Endothelial cell of umbilical vein (primary cell): ENCODE measurements at places on chromosomes 2 and 18. TPM values are rescaled to one million over a fixed set of nuclear protein-coding genes. Genes with fewer than 3 reads are reported as not detected.
A peak's percentile ranks its signal among the peaks of the same experiment; 100 is the strongest.

DNA sequence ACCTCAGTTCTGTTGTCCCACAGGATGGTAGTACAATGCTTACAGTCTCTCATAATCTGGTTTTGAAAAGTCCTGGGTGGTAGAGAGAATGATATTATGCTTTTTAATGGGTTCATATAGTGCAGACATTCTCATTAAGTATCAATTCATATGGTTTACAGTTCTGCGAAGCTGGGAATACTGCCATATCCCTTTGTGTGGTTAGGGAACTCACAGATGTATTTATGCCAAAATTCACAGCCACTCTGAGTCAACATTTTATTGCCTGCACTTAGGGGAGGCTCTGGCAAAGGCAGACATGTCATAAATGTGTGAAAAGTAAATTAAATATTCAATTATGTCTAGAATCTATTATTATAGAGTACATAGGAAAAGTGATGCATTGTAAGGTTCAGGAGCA lies 808.2 kb downstream of the SUCLG1 start:
- no peak for DNase-seq

DNA sequence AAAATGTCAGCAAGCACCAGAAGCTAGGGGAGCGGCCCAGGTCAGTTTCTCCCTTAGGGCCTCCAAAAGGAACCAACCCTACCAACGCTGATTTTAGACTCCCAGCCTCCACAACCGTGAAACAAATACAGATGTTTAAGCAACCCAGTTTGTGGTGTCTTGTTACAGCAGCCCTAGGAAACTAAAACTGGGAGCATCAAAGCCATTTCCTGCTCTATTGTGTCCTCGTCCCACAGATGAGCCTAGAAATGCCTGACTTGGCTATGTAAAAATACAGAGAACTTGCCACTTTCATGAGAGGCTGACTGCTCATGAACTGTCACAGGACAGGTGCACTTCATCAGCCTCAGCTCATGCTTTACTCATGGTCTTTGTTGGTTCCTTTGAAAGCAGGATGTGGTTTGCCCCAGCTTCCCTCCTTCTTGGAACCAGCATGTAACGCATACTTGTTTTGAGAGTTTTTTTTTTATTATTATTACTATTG lies 97.6 kb upstream of the SLC39A10 start:
- no peak for DNase-seq

DNA sequence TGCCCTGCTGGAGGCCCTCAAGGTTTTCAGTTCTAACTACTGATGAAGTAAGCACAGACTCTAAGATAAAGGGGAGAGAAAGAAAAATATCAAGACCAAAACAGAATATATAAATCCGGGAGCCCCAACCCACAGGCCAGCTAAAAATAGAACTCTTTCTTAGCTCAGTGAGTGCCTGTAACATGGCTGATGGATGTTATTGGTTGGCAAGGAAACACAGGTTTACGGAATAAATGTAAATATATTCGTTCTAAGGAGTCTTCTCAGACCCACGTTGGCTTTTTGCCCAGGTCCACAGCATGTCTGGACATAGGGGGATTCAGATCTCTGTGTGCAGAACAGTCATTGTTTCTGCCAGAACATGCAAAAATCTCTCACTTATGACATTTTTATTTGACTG lies 139.0 kb upstream of the SERPINE2 start:
- no peak for DNase-seq

DNA sequence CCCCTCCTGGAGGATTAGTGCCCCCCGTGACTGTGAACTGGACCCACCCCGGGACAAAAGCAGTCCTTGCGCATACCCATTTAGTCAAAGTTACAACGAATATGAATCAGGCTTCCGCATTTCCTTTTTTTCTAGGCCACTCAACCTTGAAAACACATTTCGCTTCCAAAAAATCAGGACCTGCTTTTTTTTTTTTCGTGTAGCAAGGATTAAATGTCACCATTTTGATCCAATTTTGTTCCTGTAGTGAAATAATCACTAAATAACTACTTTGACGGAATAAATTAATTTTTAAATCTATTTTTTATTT lies 464 bp upstream of the FTCDNL1 start:
- no peak for DNase-seq

DNA sequence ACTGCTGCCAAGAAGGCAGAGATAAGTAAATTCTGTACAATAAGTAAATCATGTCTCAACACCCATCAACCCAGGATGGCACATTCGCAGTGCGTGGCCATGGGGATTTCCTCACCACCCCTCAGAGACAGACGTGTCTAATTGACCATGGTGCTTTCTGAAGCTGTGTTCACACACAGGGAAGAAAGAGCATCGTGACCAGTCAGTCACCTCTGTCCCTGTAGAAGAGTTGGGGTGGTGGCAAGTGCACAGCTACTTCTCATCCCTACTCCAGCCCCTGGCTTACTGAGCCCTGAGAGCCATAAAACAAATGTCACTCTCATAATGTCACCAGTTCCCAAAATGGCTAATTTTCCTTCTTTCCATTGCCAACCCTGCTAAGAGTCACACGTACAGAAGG lies 31.3 kb upstream of the MLPH start:
- no peak for DNase-seq

GRCh38 chr18:55582325-55582724 lies 5.7 kb downstream of the TCF4 start:
- no peak for DNase-seq

DNA sequence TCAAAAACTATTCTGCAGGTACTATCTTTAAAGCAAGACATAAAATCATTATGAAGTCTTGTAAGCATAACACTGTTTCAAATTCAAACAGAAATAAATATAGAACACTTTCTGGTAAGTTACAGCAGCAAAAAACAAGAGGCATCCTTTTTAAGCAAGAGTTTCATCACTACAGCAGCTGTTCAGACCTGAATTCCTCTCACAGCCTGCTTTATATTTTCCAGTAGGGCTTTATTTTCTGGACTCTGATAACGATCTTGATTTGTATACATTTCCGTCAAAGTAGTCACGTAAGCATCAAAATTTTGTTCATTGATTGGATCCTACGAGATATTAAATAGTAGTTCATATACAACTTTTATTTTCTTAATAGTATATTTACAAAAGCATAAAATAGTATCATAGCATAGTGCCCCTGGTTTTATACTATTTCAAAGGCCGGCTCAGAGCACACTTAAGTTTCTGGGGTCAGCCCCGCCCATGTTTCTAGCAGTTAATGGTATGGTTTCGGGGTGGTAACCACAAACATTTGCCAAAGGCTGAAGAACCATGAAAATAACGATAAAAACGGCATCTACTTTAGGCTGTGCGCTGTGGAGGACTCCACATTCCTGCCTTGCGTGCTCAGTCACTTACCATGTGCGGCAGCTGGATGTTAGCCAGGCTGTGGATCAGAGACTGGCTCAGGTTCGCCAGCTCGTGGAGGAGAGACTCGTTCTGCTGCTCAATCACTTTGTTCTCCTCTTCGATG lies 47.5 kb upstream of the PXDN start:
- no peak for DNase-seq

DNA sequence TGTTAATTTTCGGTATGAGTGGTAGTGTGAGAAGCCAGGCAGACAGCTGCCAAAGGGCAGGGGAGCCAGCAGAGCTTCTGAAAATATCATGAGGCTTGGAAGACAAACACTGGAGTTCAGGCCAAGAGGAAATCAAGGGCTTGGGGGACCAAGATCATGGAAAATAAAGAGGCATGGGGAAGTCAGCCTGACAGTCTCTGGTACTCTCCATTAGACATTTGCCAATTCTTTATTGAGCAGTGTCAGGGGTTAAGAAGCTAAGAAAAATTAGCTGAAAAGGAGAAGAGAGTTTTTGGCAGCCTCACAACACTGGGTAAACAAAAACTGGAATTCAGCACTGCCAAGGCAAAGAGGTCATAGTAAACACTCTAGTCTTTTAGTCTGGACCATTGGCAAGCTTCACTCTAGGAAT lies 612.7 kb downstream of the EPHA4 start:
- DNase-seq = peak; percentile 5

- DNase-seq = no peak
Measured at GRCh38 chr18:46301571-46301970, 197.4 kb downstream of the HAUS1 start.

- no peak for DNase-seq
Measured at GRCh38 chr2:224958873-224959272, 83.4 kb downstream of the DOCK10 start.

DNA sequence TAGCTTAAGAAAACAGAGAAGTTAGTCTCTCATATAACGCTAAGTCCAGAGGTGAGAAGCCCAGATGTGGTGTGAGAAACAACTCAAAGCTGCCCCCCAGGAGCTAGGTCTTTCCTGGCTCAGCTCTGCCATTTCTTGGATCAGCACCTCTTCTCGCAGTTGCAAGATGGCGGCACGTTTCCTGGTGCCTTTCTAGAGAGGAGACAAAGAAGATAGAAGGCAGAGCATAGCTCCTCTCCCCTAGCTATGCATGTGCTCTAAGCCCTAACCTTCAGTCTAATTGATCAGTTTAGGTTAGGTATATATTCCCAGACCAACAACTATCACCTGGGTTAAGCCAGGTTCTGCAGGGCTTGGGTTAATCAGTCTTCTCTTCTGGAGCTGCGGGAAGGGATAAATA lies 119.5 kb upstream of the RAB12 start:
- no peak for DNase-seq

- DNase-seq = no peak
Measured at GRCh38 chr2:114714313-114714712, 271.9 kb downstream of the DPP10 start.

DNA sequence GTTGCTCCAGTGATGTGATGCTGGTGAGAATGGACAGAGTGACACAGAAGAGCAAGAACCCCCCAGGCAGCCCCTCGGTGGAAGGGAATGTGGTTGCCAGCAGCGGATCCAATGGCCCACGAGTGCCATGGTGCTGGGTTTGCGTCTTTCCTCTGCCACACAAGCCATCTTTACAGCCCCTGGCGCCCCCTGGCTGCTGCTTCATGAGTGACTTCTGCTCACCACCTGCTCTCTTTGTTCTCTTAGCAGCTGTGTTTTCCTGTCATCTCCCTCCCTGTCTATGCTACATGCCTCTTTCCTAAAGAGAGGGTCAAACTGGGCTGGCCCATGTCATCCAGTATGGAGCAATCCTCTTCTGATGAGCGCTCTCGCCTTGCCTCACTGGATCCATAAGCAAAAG lies 300.0 kb upstream of the SMIM21 start:
- no peak for DNase-seq

GRCh38 chr2:18119883-18120282 lies 241.4 kb downstream of the KCNS3 start:
- no peak for DNase-seq

DNA sequence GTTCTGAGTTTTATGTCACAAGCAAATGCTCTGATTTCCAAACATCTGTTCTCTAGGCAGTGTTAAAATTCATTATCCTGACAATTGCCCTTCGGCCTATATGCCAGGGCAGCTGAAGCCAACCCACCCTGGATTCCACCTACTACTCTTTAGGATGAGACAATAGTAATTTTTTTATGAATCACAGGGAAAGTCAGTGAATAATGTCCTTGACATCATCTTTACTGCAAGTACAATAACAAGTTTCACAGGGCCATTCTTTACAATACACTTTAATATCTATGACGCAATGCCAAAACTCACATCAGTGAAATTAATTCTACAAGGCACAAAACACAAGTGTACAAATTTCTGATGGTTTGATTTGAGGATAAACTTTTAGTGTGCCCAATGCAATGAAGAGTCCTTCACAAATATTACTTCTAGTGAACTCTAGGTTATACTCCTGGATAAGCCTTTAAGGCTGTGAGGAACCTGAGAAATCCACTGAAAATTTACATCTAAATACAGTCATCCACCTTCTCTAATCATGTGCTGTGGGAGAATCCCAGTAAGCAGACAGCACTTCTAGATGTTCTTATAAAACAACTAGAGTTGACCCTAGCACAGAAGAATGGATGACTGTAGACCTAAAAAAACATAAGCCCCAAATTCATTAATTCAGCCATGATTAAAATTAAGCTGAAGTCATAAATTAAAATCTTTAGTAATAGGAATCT lies 77.3 kb upstream of the CTLA4 start:
- DNase-seq = peak; percentile 78

- no peak for DNase-seq
Measured at GRCh38 chr18:13481820-13482617, 244.3 kb downstream of the FAM210A start.

- peak; percentile 14 for DNase-seq
Measured at GRCh38 chr2:39871291-39871761, 92.3 kb upstream of the THUMPD2 start.

DNA sequence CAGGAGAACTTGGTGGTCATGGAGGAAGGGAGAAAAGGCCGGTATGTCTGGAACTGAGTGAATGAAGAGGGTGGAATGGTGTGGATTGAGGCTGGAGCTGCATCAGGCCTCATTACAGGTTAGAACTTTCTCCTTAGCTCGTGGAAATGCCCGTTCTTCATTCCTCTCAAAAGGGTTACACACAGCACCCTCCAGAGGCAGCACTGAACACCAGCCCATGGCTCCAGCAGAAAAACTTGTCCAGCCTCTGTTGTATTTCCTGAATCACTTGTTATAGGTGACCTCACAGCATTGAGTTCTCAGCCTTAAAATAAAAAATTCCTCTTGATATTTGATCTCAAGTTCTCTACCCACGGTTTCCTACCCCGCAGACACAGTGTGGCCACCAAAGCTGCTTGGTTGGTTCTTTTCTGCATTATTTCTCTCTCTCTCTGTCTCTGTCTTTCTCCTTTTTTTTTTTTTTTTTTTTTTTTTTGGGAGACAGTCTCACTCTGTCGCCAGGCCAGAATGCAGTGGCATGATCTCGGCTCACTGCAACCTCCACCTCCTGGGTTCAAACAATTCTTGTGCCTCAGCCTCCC lies 89.6 kb downstream of the ITGB1BP1 start:
- peak; percentile 84 for DNase-seq

DNA sequence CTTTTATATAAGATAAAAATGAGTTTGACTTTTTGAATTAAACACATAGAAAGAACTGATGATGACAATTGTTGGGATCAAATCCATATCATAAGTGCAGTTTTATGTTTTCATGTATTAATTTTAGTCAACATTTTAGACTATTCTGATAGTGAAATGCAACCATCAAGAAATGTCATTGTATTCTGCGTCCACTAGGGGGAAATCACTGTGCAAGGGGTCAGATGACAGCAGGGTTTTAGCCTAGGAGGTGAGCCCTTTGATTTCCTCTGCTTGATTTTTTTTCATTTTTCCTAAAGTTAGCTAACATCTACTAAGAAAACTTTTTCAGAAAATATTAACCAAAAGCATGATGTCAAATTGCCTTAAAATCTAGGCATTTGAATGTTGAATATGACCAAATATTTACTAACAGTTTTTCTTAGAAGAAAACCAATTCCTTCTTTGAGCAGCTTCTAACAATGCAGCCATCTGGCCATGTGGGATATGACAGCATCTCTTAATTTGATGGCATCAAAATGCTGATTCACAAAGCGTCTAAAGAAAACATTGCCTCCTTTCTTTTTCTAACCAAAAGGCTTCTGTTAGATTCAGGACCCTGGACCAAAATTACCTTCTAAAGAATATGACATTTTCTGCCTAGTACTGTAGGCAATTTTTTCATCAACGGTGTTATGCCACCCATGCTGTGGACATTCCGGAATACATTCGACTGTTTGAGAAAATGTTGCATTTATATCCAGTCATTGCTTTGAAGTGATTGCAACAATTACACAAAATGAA lies 141.5 kb downstream of the SPHKAP start:
- DNase-seq = no peak

SPDYA gene
- total RNA-seq = 0.92 and 1.6 TPM in 2 replicates

UNC50 gene
- 33.5 and 35.3 TPM in 2 replicates for total RNA-seq

TM4SF20 gene
- not detected in 2 replicates for total RNA-seq

COL3A1 gene
- total RNA-seq = 1.3 and 8.7 TPM in 2 replicates

MOCOS gene
- 0.85 and 0.88 TPM in 2 replicates for total RNA-seq

SFT2D3 gene
- total RNA-seq = 4.4 and 4.7 TPM in 2 replicates

PJVK gene
- 1.4 and 1.8 TPM in 2 replicates for total RNA-seq

TTC31 gene
- total RNA-seq = 20.1 and 21.8 TPM in 2 replicates

CARF gene
- 3.2 and 3.7 TPM in 2 replicates for total RNA-seq
